Ovary (tissue), 10 donors: ENCODE measurements at places on chromosomes 4 and X. TPM values are rescaled to one million over a fixed set of nuclear protein-coding genes. Genes with fewer than 3 reads are reported as not detected.

GRCh38 chr4:133440404-133440803 is 291.3 kb downstream of the PCDH10 start:
- no peaks in the 10 kb centered on the region for H3K4me1 ChIP-seq
- H3K27ac ChIP-seq: no peak overlapping the region
- no peak overlapping the region for H3K4me3 ChIP-seq
- H3K36me3 ChIP-seq: no peaks in the 10 kb centered on the region
- DNase-seq: no peak
- H3K27me3 ChIP-seq: no peaks in the 10 kb centered on the region

- H3K27me3 ChIP-seq: no peaks in the 10 kb centered on the region
- no peaks in the 10 kb centered on the region for H3K4me1 ChIP-seq
- no peaks in the 10 kb centered on the region for H3K36me3 ChIP-seq
Observed at GRCh38 chr4:178811356-178811755, 1369.1 kb upstream of the AGA start.

DNA sequence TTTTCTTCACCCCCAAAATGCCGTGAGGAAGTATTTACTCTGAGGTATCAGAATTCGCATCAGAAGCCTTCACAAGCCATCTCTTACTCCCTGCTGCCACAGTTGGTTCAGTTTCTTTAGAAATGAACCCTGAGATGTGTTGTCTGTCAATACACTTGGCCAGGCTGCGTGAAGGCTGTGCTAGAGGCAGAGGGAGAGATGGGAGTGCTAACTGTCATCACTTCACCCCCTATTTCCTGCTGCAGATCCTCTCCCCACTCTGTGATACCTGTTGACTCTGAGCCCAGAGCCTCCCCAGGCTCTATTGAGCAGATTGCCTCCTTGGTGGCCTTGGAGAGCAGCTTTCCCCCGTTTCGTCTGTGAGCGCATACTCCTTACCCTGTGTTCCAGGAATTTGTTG is 34.8 kb downstream of the FHIP1A start:
- no peak overlapping the region for H3K27ac ChIP-seq
- H3K27me3 ChIP-seq: no peaks in the 10 kb centered on the region
- no peaks in the 10 kb centered on the region for H3K36me3 ChIP-seq
- H3K4me3 ChIP-seq: no peak overlapping the region
- no peak for DNase-seq
- no peaks in the 10 kb centered on the region for H3K4me1 ChIP-seq

DNA sequence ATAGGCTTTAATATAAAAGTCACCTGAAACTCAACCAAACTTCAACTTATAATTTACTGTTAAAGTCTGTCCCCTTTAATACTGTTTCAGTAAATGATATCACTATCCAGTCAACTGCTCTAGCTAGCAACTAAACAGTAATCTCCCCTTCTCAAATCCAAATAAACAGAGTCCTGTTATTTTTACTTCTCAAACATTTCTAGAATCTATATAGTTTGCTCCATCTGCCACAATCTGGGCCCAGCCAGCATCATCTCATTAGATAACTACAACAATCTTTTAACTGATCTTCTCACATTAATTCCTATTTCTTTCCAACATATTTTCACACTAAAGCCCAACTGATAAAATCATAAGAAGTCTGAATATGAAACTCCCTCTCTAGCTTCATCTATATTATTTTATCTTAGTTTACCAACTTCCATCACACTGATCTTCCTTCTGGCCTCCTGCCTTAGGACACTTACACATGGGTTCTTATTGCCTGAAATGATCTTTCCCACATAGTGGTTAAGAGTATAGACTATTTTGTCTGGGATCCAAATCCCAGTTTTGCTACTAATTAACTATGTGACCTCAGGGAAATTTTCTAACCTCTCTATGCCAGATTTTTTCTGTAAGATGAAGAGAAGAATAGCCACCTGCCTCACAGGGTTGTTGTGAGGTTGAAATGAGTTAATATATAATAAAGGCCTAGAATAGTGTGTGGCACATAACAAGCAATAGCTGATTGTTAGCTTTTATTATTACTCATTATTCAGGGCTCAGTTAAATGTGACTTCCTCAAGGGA is 18.6 kb downstream of the TBCK start:
- H3K27ac ChIP-seq: no peak overlapping the region
- no peaks in the 10 kb centered on the region for H3K27me3 ChIP-seq
- no peaks in the 10 kb centered on the region for H3K36me3 ChIP-seq
- H3K4me1 ChIP-seq: no peaks in the 10 kb centered on the region
- DNase-seq: no peak

- H3K27ac ChIP-seq: no peak overlapping the region
- H3K4me1 ChIP-seq: peaks cover 1% of the 10 kb centered on the region
- no peaks in the 10 kb centered on the region for H3K36me3 ChIP-seq
Observed at GRCh38 chr4:123352240-123352945, 44.2 kb upstream of the SPRY1 start.

GRCh38 chrX:50770702-50771101 is 43.3 kb downstream of the SHROOM4 start:
- no peak overlapping the region for H3K27ac ChIP-seq
- H3K36me3 ChIP-seq: no peaks in the 10 kb centered on the region
- no peaks in the 10 kb centered on the region for H3K4me1 ChIP-seq
- no peak overlapping the region for H3K4me3 ChIP-seq

DNA sequence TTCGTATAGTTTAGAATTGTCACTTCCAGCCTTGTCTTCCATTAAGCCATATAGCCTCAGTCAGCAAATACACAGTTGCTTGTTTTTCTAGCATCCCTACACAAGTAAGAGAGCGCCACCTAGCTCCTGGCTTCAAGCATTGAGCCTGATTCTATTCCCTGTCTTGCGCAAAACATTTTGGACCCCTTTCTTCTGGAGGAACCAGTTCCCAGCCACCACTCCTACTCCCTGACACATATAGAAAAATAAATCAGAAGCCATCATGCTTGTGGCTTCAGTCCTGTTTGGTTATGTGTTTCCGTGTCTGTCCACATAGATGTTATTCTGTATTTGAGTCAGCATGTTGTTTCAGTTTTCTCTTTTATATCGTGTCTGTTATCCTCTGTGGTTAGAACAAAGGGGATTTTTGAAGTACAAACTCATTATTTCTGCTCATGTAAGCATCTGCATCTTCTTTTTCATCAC is 59.9 kb downstream of the GK start:
- peak; percentile 23 for DNase-seq
- no peaks in the 10 kb centered on the region for H3K36me3 ChIP-seq

- DNase-seq: no peak
- no peaks in the 10 kb centered on the region for H3K36me3 ChIP-seq
- no peak overlapping the region for H3K4me3 ChIP-seq
- no peaks in the 10 kb centered on the region for H3K4me1 ChIP-seq
- H3K27ac ChIP-seq: no peak overlapping the region
- no peaks in the 10 kb centered on the region for H3K27me3 ChIP-seq
Observed at GRCh38 chrX:143661286-143661685, 25.4 kb upstream of the SLITRK4 start.

DNA sequence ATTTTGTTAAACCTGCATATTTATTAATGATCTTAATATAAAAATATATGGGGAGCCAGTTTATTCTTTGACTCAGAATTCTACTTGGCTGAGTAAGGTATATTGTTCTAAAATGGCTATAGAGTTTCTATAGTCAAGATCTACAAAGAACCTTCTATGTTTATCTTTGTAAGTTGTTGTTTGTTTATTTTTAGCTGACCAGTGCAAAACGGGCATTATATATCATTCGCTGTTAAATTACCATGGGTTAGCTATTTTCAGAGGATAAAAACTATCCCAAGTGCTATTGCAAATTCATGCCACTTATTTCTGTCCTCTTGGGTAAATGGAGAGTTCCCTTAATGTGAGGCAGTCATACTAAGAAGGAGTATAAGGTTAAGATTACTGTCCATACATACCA is 5.3 kb upstream of the SPOCK3 start:
- H3K27me3 ChIP-seq: no peaks in the 10 kb centered on the region
- no peaks in the 10 kb centered on the region for H3K36me3 ChIP-seq
- H3K4me1 ChIP-seq: no peaks in the 10 kb centered on the region

DNA sequence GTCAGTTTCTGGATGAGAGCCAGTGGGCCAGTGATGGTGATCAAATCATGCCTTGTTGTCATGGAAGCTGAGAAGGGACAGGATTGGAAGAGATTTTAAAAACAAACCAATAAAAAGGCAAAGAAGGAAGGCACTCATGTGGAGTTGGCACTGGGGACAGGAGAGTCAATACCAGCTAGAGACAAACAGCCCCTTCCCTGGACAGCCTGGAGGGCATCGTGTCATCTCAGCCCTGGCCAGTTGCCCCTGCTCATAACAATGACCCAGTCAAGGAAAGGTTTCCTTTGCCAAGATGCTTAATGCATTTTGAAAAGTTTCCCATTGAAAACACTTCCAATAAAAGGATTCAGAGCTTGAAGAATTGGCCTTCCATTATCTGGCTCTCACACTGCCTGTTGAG is 55.5 kb downstream of the SCML1 start:
- DNase-seq: no peak
- no peaks in the 10 kb centered on the region for H3K36me3 ChIP-seq
- no peak overlapping the region for H3K4me3 ChIP-seq
- H3K4me1 ChIP-seq: no peaks in the 10 kb centered on the region

DNA sequence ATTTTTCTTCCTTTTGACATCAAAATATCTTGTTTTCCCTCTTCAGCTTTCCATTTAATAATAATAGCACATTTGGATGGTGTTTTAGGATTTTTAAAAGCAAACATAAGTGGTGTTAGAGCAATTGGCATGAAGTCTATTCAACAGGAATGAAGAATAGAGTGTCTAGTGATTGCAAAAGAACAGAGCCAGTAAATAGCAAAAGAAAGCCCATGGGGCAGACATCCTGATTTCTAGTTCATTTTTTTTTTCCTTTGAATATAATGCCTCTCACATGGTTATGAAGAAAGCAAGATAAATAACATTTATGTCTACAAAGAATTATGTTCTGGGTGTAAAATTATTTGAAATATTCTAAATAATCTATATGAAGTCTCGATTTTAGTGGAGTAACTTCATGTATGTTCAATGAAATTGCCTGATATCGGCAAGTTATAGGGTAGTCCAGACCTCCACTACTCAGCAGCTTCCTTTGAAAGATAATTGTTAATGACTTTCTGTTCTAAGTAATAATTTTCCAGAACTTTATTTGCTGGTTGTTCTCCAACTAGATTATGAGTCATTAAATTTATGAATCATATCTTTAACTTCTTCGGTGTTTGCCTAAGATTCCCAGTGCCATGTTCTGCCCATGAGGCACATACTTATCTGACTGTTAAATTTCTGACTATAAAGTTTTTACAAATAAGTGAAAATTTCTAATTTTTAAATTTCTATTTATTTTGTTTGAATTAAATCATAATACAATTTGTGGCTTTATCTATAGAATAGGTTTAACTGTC is 587.9 kb downstream of the TLL1 start:
- no peak overlapping the region for H3K4me3 ChIP-seq
- DNase-seq: no peak
- no peaks in the 10 kb centered on the region for H3K27me3 ChIP-seq
- H3K4me1 ChIP-seq: no peaks in the 10 kb centered on the region
- no peak overlapping the region for H3K27ac ChIP-seq
- H3K36me3 ChIP-seq: no peaks in the 10 kb centered on the region

DNA sequence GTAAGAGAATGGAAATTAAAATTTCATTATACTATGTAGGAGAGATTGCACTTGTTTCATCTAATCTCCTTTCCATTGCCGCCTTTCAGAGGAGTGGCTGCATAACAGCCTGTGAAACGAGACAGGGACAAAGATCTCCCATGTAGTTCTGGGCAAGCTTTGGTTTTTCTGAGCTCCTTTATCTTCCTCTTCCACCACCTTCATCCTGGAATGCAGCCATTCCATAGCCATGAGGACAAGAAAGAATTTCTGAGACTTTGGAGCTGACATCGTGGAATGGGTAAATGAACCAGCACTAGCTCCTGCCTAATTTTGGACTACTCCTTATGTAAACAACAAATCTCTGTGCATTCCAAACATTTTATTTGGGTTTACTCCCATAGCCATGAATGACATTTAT is 1587.3 kb upstream of the TENM3 start:
- H3K36me3 ChIP-seq: no peaks in the 10 kb centered on the region
- no peak for DNase-seq
- no peaks in the 10 kb centered on the region for H3K27me3 ChIP-seq
- no peaks in the 10 kb centered on the region for H3K4me1 ChIP-seq
- H3K4me3 ChIP-seq: no peak overlapping the region

DNA sequence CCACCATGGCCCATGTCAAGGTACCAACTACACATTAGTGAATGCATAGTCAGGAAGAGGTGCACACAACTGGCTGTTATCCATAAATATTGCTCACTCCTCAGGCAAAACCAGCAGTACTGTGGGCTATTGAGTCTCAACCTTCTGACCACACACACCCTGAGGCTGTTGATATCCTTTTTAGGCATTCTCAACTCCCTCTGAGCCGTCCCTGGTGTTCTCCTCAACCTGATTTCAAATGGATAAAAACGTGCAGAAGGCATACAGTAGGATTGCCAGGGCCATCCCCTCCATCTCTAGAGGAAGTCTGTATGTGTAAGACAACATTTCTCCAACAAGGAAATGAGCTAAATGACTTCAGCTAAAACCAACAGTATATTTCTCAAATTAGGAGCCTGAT is 98.7 kb upstream of the KLHL13 start:
- H3K27ac ChIP-seq: no peak overlapping the region
- no peak for DNase-seq
- H3K27me3 ChIP-seq: no peaks in the 10 kb centered on the region
- no peak overlapping the region for H3K4me3 ChIP-seq

DNA sequence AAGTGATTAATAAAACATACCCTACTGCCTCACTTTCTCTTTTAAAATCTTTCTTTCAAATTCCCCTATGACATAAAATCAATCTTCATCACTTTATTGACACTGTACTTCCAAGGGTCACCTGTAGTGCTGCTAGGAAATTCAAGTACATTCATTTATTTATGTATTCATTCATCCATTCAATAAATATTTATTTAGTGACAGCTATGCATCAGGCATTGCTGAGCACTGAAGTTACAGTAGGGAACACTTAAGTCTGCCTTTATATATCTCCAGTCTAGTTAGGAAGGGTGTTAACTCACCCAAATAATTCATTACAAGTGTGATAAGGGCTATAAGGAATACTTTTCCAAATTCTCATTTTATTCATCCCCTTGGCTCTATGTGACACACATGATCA is 2.3 kb downstream of the SYTL5 start:
- no peak for DNase-seq
- no peaks in the 10 kb centered on the region for H3K27me3 ChIP-seq
- H3K27ac ChIP-seq: no peak overlapping the region
- no peaks in the 10 kb centered on the region for H3K4me1 ChIP-seq
- H3K4me3 ChIP-seq: no peak overlapping the region

- H3K27ac ChIP-seq: peak overlapping the region; percentile 57
- peak overlapping the region; percentile 49 for H3K4me3 ChIP-seq
- peaks cover 1% of the 10 kb centered on the region for H3K4me1 ChIP-seq
- no peak for DNase-seq
- no peaks in the 10 kb centered on the region for H3K36me3 ChIP-seq
- H3K27me3 ChIP-seq: no peaks in the 10 kb centered on the region
Observed at GRCh38 chrX:14030174-14030530, 460 bp upstream of the GEMIN8 start.

PAGE4 gene
- not detected for total RNA-seq

NEIL3 gene
- not detected for total RNA-seq

HEPH gene
- 21.5 TPM for total RNA-seq

HSFX1 gene
- 4.5 TPM for total RNA-seq

HAND2 gene
- total RNA-seq: 99.9 TPM
